ENCODE measurements at places on chromosomes 6 and 20. TPM values are rescaled to one million over a fixed set of nuclear protein-coding genes. Genes with fewer than 3 reads are reported as not detected.
A peak's percentile ranks its signal among the peaks of the same experiment; 100 is the strongest.

The FKBP5 gene
- total RNA-seq: 16.3 TPM

The SRC gene
- 20.3 TPM for total RNA-seq

The GSTA4 gene
- 54.0 TPM for total RNA-seq

DNA sequence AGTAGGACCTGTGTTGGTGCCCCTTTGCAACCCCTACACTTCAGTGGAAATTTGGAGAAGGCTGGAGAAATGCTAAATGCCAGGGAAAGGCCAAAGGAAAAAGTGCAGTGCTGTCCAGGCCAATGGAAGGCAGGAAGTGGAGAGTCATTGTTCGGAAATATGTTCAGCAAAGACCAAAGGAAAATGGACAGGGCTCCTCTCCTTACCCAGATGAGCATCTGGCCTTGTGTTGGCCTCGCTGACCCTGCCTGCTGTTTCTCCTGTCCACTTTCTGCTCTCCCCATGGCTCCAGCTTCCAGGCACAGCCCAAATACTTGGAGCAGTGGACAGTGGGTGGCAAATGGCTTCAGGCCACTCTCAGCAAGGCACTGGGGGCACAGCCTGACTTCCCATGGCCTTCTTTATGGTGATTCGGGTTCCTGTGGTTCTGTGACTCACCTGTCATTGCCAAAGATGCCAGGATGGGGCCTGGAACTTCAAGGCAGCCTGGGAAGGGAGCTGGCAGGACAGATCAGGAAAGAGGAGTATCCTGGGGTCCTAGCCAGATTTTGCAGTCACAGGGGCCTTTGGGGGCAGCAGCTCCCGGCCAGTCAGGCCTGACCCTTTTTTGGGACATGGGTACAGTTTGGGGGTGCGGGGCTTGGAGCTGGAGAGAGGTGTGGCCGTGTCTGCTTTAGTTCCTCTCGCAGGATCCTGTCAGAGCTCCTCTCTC, 190.9 kb upstream of the SLC24A3 start:
- no peak for DNase-seq

GRCh38 chr6:39411465-39411864, 89.0 kb upstream of the KCNK16 start:
- no peak for DNase-seq

- no peak for DNase-seq
Measured at GRCh38 chr6:116667623-116668022, 943 bp downstream of the ZUP1 start.

DNA sequence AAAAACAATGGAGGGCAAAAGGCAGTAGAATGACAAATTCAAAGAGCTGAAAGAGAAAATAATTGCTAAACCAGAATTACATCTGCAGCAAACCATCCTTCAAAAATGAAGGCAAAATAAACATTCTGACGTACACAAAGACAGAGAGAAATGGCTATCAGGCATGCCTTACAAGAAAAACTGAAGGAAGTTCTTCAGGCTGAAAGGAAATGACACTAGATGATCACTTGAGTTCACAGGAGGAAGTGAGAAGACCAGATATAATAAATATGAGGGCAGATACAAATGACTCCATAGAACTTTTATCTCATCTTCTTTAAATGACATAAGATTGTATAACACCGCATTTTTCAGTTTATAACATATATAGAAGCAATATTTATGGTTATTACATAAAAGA, 30.0 kb downstream of the DZANK1 start:
- peak; percentile 2 for DNase-seq
